ENCODE measurements at places on chromosomes 12 and 14. TPM values are rescaled to one million over a fixed set of nuclear protein-coding genes. Genes with fewer than 3 reads are reported as not detected.

The NFATC4 gene
- 0.04 TPM for total RNA-seq

The CD27 gene
- not detected for total RNA-seq

The TC2N gene
- total RNA-seq, result not detected

The CCDC197 gene
- not detected for total RNA-seq

The IFNG-AS1 gene
- not detected for total RNA-seq

The KRT6B gene
- not detected for total RNA-seq

The SPIC gene
- total RNA-seq, result not detected

The NRXN3 gene
- not detected for total RNA-seq

The STAB2 gene
- total RNA-seq, result not detected

The THTPA gene
- total RNA-seq, result 7.4 TPM

The PZP gene
- total RNA-seq, result 0.89 TPM

The KRT84 gene
- not detected for total RNA-seq

The RBM23 gene
- total RNA-seq, result 1.5 TPM

The SDR9C7 gene
- not detected for total RNA-seq

The OR6C76 gene
- total RNA-seq, result not detected

The SMCO3 gene
- 0.42 TPM for total RNA-seq

The GSG1 gene
- total RNA-seq, result not detected

The CPSF6 gene
- 61.1 TPM for total RNA-seq

The TAS2R9 gene
- total RNA-seq, result 0.11 TPM

The PTPN21 gene
- 3.3 TPM for total RNA-seq

The FERMT2 gene
- total RNA-seq, result 86.5 TPM

The CD4 gene
- 0.07 TPM for total RNA-seq

The FSCB gene
- total RNA-seq, result not detected

The BCL7A gene
- 6.2 TPM for total RNA-seq

The KIAA0586 gene
- 25.2 TPM for total RNA-seq

The BORCS5 gene
- 3.9 TPM for total RNA-seq

The SSPN gene
- not detected for total RNA-seq

The KRT77 gene
- total RNA-seq, result not detected

The EPYC gene
- total RNA-seq, result not detected

The AKAP3 gene
- total RNA-seq, result 0.49 TPM

The RPGRIP1 gene
- 0.13 TPM for total RNA-seq

The SRRM4 gene
- total RNA-seq, result not detected

The WDHD1 gene
- total RNA-seq, result 44.4 TPM

The REP15 gene
- 0.64 TPM for total RNA-seq

The HOXC12 gene
- total RNA-seq, result not detected

The BCL11B gene
- total RNA-seq, result not detected

The MYO1H gene
- total RNA-seq, result not detected

The SALL2 gene
- total RNA-seq, result 4.9 TPM

The VSIG10 gene
- 35.6 TPM for total RNA-seq

The CPNE6 gene
- total RNA-seq, result not detected

The OR6C4 gene
- not detected for total RNA-seq

The PDE3A gene
- total RNA-seq, result 2.3 TPM

The C3AR1 gene
- total RNA-seq, result not detected

The SEL1L gene
- 61.0 TPM for total RNA-seq
